ENCODE measurements at places on chromosomes 7 and 10.

DNA sequence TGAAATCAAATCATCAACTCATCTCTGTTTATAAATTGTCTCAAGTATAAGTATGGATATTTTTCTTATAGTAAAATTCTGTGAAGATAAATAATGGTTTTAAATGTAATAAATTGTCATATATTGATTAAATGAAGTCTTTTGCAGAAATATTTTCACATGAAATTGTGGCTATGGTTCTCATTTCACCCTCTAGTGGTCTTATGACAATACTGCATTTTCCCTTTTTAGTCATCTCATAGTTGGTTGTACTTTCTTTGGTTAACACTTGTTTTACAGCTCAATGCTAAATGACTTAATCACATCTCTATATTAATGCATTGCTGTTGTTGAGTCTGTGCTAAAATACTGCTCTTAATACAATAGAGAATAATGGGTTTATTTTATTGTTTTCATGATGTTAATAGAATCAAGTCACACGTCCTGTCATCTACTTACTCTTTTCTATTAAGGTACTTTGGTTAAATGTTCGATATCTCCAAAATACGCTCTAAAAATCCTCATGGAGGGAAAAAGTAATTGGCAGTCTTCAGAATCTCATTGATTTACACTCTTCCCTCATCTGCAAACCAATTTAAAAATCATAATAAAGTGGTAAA lies 38.0 kb upstream of the CACNA2D1 start:
- no peak for DNase-seq

DNA sequence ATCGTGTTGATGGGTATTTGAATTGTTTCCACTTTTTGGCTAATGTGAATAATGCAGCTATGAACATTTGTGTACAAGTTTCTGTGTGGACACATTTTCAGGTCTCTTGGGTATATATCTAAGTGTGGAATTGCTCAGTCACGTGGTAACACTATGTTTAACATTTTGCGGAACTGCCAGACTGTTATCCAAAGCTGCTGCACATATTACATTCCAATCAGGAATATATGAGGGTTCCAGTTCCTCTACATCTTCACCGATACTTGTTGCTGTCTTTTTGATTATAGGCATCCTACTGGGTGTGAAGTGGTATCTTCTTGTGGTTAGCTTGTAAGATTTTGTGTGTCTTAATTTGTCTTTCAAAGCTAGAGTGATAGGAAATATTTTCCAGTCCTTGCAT lies 6.8 kb downstream of the PTPN12 start:
- no peak for DNase-seq

DNA sequence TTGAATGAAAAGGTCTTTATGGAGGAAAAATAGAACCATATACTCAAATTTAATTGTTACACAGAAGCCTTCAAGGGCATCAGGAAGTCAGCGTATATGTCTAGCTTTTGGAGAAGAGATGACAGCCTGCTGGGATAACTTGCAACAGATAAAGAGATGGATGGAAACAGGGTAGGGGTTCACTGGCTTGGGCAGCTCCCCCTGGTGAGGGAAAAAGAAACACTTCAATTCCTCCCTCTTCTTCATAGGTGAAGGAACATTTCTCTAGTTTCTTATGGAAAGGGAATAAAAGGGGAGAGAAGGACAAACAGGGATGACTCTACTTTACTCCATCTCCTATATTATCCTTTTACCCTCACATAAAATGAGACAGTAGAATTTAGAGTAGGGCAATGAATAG lies 635.7 kb downstream of the PHTF2 start:
- no peak for DNase-seq

GRCh38 chr10:124516746-124517397 lies 55.2 kb downstream of the LHPP start:
- no peak for DNase-seq

DNA sequence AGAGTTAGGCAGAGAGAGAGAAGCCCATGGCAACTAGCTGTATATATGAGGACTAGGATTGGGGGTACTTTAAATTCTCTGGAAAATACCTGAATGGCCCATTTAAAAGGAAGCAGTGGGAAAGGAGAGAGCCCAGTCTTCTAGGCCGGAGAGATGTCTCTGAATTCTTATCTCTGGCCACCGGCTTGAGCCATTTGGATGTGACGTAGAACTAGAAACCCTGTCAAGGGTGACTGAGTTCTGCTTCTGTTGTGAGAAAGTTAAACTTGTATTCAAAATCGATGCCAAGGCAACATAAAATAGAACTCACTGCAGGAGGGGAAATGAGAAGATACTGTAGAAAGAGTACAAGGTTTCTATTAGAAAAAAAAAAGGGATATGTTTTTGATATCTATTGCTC lies 6.3 kb upstream of the GSTK1 start:
- no peak for DNase-seq

DNA sequence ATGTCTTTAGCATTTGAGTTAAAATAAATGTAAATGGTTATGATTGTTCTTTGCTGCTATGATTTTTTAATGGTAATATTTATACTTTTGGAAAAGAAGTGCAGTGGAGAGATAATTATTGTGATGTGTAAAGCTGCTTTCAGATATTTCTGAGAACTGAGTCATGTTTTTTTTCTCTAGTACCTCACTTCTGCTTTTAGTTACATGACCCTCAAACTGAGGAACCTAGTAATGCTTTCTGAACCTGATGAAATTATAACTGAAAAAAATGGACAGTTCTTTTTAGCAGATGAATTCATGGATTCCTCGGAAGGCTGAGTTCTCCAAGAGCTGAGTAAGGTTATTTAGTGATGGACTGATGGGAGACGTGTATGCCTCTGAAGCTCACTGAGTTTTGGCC lies 167.8 kb downstream of the CDCA7L start:
- DNase-seq, result no peak

DNA sequence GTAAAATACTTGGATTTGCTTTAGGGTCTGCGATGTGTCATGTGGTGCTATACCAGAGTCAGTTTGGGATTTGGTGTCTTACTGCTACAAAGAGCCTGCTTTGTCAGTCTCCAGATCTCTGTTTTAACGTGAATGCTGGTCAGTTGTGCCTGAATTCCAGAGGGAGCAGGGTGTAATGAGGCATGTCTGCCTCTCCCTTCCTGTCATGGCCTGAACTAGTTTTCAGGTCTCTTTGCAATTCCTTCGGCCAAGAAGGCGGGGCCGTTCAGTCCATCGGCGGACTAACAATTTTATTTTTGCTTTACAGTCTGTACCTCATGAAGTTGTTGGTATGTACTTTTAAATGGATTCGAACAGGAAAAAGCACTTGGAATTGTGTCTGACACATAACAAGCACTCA lies 465.1 kb upstream of the ADARB2 start:
- DNase-seq, result peak; percentile 47

GRCh38 chr10:87846023-87846422 lies 17.3 kb downstream of the KLLN start:
- DNase-seq, result no peak

GRCh38 chr10:44939691-44940401 lies 19.8 kb upstream of the RASSF4 start:
- no peak for DNase-seq

DNA sequence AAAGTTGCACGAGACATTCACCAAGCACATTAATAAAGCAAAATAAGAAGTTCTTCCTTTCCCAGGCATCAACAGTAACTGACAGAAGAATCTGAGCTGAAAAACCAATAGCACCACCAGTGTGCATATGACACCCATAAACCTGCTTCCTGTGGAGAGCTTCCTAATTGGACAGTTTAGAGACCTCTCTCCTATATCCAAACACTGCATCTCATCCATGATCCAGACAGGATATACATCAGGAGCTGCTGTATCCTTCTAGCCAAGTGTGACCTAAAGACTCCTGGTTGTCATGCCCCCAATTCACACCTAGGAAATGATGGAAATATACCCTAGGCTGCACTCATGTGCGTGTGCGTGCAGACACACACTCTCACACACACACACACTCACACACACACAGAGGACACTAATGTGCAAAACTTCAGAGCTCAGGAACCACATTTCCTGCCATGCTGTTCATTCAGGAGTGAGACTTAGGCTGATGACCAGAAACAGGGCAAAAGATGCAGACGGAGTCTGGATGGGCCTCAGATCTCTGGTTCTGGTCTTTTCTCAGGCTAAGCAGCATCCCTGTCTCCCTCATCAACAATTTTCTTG lies 58.0 kb downstream of the MAP3K8 start:
- DNase-seq, result no peak

GRCh38 chr7:24868741-24869140 lies 111.2 kb downstream of the OSBPL3 start:
- DNase-seq, result no peak

DNA sequence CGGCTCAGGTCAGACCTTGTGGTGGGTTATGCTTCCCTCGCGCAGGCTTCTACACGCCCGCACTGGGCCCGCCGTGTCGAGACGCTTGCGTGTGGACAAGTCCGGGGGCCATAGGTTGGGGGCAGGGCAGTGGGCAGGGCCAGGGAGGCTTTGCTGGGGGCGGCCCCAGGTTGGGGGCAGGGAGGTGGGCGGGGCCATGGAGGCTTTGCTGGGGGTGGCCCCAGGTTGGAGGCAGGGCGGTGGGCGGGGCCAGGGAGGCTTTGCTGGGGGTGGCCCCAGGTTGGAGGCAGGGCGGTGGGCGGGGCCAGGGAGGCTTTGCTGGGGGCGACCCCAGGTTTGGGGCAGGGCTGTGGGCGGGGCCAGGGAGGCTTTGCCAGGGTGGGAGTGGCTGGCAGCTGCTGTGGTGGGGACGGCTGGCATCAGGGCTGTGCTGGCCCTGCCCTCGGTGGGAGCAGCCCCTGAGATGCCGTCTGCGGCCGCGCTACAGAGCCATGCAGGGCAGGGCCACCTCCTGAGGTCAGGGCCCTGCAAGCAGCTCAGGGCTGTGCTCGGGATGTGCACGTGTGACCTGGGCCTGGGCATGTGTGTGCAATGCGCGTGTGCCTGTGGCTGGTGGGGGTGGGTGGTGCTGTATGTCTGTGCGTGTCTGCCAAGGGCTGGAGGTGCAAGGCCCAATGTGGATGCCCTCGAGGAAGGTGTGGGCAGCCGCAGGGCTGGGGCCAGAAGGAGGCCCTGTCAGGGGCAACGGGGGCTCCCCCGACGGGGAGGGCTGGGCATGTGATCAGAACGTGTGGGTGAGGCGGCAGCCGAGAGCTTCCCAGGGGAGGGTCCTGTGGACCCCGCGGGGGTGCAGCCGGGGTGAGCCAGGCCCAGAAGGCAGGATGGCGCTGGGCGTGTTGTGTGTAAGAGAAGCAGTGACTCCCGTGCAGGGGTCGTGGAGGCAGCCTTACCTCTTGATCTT lies 72.5 kb upstream of the NKX6-2 start:
- no peak for DNase-seq

DNA sequence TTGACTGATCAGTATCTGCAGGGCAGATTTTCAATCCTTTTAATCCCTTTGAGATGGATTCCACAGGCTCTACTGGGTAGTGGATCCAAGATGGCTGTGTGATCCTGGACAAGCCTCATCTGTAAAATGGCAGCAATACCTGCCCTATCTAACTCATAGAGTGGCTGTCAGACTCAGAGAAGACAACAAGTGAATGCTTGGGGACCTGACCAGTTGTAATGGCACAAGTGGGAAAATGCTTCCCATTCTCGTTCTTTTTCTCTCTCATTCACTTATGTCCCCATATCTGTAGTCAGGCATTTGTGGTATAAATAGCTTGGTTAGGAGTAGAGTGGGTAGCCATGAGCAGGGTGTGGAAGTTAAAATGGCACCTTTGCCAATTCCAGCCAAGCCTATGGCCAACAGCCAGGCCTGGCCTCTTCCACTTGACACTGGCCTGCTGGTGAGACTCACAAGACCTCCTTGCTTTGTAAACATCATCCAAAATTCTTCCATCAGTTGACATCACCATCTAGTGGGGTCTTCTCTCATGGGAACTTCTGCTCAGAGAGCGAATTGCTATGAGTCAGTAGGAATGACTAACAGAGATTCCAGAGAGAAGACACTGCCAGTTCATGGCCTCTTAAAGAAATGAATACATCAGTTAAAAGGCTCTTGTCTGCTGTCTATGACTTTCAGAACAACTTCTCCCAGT lies 150.1 kb downstream of the PLPP4 start:
- DNase-seq, result no peak

- no peak for DNase-seq
Measured at GRCh38 chr10:101233443-101233842, 4.2 kb upstream of the LBX1 start.

- DNase-seq, result no peak
Measured at GRCh38 chr7:158609313-158609974, 21.8 kb upstream of the PTPRN2 start.

- no peak for DNase-seq
Measured at GRCh38 chr7:81248420-81248819, 329.6 kb upstream of the SEMA3C start.

DNA sequence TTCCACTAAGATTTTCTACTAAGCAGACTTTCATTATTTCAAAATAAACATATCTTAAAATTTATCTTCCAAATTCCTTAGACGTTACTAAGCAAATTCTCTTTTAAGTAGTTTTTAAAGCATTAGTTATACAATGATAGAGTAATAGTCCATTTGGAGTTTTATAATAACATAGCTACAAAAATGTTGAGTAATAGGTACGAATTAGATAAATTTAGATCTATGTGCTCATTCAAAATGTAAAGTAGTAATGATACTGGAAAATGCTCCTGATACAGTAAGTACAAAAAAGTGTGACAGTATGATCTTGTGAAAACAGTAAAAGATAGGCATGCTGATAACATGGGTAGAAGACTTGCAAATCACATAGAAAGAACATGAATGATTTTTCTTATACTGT lies 4.5 kb downstream of the DMTF1 start:
- DNase-seq, result no peak

GRCh38 chr10:47051741-47052238 lies 140.6 kb downstream of the PTPN20 start:
- no peak for DNase-seq

DNA sequence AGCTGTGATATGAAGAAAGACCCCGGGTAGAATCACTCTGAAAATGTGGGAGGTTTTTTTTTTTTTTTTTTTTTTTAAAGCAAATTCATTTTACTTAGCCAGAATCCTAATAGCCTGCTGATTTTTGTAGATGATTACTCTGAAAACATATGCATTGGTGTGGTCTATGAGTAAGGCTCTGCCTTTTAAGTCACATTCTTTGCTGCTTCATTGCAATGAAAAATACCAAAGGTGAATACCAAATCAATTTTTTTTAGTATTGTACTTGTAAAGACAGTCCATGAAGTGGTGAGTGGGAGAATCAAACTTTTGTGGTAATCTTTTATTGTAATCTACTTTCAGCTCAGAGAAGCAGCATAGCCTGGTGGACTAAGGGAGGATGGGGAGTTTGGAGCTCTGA lies 130.3 kb downstream of the SDK1 start:
- no peak for DNase-seq

GRCh38 chr10:60147576-60148265 lies 241.4 kb upstream of the CCDC6 start:
- DNase-seq, result no peak

DNA sequence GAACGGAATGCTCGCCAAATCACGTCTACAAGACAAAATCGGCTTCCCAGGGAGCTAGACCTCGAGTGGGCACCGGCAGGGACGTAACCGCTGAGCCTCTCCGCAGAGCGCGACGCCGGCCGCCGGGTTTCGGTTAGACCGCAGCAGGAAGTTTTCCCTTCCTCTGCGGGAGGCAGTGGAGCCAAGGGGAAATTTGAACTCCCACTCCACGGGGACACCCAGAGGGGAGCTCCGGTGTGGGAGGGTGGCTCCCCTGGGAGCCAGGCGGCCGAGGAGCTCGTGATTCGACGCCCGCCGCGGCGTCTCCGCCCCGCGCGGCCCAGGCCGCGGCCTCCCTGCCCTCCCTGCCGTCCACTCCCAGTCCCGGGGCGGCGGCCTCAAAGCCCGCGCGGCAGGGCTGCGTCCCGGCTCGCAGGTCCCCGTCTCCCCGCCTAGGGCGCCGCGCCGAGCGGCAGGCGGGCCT lies 426 bp downstream of the SYPL1 start:
- DNase-seq, result peak; percentile 75

GRCh38 chr7:21941611-21942141 lies 4.0 kb downstream of the CDCA7L start:
- no peak for DNase-seq

- DNase-seq, result no peak
Measured at GRCh38 chr7:14507617-14508016, 394.9 kb downstream of the DGKB start.
